Anterior cingulate cortex (tissue), 58 donors: ENCODE measurements at places on chromosomes 13 and 19.

GRCh38 chr19:681029-682019 lies 5.1 kb downstream of the FSTL3 start:
- DNase-seq = no peak

DNA sequence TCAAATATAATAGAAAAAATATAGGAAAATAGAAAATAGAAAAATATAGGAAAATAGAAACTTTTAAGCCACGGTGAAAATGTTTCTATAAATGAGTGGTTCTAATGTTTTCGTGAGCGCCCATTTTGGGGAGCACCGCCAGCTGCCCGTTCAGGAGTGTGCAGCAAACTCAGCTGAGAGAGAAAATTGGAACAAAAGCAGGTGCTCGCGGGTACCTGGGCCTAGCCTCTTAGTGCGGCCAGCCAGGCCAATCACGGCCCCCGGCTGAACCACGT lies 204 bp upstream of the PDX1 start:
- no peak for DNase-seq

DNA sequence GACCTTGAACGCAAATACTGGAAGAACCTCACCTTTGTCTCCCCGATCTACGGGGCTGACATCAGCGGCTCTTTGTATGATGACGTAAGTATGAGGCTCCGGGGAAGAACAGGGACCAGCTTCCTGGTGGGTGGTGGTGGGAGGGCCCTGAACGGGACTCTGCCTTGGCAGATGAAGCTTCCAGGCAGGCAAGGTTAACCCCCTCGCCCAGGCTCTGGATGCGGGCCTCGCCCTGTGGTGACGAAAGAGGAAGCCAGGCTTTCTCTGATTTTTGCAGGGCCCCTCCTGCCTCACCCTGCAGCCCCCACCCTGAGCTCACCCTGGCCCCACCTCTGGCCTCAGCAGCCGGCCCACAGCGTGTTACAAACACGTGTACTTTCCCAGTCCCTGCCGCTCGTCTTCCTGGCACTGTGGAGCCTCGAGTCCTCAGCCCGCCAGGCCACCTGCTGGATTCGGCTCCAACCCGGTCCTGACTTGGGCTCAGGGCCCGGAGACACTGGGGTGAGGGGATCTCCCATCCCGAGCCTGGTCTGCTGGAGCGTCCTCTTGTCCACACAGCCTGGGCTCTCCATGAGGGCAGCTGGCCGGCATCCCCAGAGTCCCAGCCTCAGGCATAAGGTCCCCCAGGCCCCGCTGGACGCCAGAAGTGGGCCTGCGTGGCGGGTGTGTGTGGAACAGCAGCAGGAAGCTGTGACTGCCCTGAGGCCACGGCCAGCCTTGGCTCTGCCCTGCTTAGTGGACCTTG lies 72.4 kb downstream of the KDM4B start:
- DNase-seq = no peak

DNA sequence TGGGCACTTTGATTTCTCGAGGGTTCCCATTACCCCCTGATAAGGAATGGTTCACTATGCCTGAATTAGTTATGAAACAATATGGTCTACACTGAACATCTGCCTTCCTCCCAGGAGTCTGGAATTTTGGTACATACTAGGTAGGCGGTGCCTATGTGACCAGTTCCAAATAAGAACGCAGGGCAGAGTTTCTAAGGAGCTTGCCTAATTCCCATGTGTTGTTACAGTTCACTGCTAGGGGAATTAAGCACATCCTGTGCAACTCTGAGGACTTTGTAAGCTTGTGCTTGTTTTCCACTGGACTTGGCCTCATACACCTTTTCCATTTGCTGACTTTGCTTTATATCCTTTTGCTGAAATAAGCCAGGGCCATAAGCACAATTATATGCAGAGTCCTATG lies 29.2 kb downstream of the RBM26 start:
- DNase-seq = no peak

- no peak for DNase-seq
These were observed 482.3 kb upstream of the ZNF507 start for GRCh38 chr19:31863122-31863521.

DNA sequence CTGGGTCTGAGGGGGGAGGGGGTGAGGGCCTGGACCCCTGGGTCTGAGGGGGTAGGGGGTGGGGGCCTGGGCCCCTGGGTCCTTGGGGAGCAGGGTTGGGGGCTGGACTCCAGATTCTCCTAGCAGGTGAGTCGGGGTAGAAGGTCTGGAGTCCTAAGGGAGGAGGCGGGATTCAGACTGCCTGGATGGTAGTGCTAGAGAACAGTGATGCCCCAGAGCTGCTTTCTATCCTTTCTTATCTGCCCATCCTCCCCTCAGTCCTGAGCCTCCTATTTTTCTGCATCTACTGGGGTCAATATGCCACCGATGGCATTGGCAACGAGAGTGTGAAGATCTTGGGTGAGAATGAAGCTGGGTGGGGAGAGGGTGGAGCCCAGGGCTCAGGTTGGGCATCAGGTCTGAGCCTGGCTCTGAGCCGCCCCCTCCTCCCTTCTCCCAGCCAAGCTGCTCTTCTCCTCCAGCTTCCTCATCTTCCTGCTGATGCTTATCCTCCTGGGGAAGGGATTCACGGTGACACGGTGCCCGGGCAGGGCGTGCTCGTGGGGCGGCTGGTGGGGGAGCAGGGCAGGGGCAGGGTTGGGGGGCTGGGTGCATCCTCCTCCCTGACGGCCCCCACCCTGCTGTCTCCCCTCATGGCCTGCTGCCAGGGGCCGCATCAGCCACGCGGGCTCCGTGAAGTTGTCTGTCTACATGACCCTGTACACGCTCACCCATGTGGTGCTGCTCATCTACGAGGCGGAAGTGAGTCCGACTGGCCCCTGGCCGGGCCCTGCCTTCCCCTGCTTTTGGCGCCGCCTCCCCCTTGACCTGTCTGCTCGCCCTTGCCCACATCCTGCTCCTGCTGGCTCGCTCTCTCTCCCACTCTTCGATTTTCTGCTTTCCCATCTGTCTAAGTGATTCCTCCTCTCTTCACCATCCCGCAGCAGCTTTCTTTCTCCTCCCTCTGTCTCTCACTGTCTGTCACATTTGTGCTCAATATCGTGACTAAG lies 3.4 kb downstream of the TMEM145 start:
- no peak for DNase-seq

DNA sequence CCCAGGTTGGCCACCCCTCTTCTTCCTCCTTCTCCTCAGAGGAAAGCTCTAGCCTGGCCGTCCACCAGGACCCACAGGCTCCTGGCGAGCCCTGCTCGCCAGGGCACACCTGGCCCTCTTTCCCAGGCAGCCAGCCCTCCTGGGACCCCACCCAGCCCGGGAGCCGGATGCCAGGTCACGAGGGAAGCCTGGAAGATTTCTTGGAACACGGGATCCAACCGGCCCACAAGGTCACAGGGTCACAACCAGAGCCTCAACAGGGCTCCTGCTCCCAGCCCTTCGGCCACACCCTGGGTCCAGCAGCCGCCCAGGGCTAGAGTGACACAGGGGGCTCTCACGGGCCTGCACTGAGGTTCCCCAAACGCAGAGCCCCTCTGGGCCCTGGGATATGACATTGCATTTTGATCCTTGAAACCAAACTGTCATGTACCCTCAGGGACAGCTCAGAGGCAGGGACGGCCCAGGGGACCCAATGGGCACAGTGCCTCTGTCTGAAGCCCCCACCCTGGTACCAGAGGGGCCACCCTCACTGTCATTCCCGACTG lies 5.5 kb downstream of the MKNK2 start:
- no peak for DNase-seq

DNA sequence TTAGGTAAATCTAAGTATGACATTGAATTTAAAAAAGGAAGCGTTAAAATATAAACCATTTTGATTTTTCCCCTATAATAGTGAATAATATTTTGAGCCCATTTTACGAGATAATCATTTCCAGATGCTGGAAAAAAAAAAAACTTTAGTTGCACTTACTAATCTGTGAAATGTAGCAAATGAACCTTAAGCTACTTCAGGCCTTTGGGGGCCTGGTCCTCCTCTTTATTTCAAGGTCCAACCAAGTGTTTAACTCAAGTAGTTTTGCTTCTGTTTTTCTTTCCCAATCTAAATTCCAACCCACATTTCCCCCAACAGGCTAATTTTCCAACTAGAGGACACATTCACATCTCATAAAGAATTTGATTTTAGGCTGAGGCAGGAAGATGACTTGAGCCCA lies 101.2 kb downstream of the TNFRSF19 start:
- no peak for DNase-seq

GRCh38 chr19:31418055-31418454 lies 68.8 kb upstream of the TSHZ3 start:
- no peak for DNase-seq

- DNase-seq = no peak
These were observed 9.6 kb upstream of the SBNO2 start for GRCh38 chr19:1183543-1184172.

- no peak for DNase-seq
These were observed 353.5 kb downstream of the DACH1 start for GRCh38 chr13:71513411-71514033.

DNA sequence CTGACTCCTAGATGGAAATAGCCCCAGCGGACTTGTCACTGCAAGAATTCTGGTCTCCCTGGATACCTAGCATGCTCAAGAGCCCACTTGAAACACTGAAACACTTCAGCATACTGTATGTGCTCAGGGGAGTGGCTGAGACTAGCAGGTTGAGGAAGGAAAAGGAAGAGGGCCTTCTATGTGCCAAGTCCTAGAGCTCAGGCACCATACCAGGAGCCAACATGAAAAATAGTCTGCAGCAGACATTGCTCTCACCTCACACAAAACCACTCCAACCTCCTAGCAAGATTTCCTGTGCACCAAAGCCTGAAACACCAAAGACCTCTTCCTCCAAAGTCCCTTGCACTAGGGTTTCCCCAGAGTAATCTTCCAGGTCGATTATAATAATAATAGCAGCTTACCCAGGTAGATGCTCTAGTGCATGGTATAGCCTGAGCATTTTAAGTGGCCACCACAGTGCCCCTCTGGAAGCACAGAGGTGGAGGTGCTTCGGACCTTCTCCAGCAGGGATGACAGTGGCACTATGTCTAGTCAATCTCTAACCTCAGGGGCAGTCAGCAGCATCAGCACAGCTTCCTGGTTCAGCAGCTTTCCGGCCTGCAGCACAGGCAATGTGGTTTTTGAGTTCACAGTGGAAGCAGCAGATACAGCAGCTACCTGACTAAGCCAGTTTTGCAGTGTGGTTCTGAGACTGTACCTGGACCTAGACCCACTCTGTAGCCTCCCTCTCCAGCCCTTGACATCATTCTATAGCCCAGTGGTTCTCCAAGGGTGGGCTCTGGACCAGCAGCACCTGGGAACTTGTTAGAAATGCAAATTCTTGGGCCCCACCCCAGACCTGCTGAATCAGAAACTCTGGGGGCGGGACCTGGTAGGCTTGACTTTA lies 45.6 kb upstream of the UBE2L5 start:
- no peak for DNase-seq

DNA sequence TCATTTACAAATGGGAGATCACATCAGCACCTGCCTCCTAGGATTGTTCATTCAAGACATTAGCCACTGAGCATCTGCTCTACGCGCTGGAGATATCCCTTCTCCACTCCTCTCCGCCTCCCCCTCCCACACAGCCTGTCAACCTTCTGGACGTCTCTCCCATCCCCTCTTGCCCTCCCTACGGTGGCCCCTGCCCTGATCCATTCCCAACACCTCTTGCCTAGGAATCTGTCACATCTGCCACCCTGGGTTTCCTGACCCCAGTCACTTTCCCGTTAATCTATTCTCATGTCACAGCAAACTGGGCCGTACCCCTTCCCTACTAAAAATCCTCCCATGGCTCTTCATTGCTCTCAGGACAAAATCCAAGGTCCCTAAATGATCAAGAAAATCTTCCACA lies 10.3 kb downstream of the DYRK1B start:
- no peak for DNase-seq

- DNase-seq = no peak
These were observed 493.3 kb downstream of the LMO7 start for GRCh38 chr13:76129305-76130000.

GRCh38 chr19:38979812-38980211 lies 4.3 kb upstream of the FBXO17 start:
- DNase-seq = no peak

- no peak for DNase-seq
These were observed 2.5 kb downstream of the GRTP1 start for GRCh38 chr13:113361406-113361805.
